ENCODE measurements at places on chromosomes 5 and 9.

DNA sequence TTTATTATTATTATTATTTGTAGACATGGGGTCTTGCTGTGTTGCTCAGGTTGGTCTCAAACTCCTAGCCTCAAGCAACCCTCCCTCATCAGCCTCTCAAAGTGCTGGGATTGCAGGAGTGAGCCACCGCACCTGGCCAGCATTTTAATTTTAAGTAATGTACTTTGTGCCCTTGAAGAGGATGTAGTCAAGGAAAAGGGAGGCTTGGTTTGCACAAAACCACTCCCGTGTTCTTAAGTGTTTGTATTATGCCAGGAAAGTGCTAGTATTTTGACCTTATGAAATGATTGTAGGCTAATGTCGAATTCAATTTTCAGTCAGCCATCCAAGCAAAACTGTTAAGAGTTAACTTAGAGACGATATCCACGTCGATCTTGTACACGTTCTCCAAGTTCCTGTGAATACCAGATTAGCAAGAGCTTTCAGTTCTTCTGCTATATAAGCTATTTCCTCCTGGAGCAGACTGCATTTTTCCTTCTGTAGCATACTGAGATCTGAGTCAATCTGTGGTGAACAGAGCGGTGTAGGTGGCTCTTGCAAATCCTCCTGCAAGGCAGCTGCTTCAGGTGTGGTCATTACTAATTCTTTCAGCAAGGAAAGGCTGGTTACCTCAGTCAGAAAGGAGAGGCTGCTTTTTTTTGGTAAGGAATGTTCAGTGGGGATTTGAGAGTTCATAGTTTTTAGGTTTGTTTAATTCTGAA lies 23.7 kb downstream of the CCDC171 start:
- no peak for DNase-seq

GRCh38 chr5:42974536-42974935 lies 65.6 kb downstream of the ANXA2R start:
- no peak for DNase-seq

- DNase-seq = no peak
Measured at GRCh38 chr9:127776195-127776923, 2.1 kb downstream of the SH2D3C start.

DNA sequence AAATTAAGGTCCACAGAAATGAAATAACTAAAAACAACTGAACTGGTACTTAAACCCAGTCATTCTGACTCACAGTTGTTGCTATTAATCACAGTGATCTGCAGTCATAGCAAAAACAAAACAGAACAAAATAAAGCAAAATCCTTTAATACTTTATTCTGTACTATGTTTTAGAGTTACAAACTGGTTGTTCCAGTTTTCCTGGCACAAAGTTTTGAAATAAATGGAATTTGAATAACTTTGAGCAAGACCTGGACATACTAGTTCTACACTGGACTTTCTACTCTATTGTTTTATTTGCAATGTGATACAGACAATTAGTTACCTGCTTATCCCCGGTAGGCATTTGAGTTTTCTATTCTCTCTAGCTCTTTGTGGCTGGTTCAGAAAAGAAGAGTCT lies 147.9 kb downstream of the DMRT2 start:
- DNase-seq = no peak

- DNase-seq = peak; percentile 69
Measured at GRCh38 chr5:134647750-134648424, 698 bp upstream of the SEC24A start.

DNA sequence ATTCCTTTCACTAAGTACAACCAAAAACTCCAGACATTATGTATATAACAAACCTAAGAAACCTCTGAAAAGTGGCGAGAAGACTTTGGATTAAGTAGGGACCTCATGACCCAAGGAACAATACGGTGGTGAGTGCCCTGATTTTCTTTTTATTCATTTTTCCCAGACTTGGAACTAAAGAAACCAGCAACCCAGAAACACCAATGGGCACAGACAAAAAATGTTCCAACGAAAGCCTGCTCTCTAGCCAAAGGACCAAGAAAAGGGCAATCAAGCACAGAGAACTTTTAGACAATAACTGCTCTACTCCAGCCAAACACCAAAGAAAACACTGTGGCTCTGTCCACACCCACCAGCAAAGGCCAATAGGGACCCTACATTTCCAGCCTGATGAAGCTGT lies 66.2 kb upstream of the SSBP2 start:
- no peak for DNase-seq

GRCh38 chr5:6812800-6813731 lies 99.8 kb downstream of the TENT4A start:
- no peak for DNase-seq

DNA sequence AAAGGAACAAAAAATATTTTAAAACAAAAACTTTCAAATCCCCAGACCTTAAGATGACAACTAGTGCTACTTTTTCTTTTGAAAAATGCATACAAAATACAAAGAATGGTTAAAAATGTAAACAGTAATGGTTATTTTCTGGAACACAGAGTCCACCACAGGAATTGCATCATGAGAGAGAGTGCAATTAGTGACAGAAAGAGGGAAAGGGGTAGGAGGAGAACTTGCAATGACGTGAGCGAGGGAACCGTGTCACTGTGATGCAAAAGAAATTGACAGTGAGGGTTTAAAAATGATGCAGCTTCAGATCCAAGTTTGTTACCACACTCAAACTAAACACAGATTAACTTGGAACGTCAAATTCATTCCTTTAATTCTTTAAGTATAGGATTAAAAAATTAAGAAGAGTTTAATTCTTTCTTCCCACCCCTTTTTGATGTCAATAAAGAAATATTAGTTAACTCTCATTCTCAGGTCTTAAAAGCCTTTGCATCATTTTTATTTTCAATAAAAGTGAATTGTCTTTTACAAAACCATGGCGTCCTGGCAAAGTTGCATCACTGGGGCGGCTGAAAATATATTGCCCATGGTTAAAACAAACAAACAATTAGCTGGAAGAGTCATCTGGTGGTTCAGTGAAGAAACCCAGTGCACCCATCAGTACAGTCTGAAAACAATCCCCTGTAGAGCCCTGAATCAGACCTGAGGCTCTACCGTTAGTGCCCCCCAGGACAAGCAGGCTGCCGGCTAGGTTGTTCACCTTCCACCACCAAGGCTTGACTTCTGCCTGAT lies 39.5 kb downstream of the MACROH2A1 start:
- no peak for DNase-seq

DNA sequence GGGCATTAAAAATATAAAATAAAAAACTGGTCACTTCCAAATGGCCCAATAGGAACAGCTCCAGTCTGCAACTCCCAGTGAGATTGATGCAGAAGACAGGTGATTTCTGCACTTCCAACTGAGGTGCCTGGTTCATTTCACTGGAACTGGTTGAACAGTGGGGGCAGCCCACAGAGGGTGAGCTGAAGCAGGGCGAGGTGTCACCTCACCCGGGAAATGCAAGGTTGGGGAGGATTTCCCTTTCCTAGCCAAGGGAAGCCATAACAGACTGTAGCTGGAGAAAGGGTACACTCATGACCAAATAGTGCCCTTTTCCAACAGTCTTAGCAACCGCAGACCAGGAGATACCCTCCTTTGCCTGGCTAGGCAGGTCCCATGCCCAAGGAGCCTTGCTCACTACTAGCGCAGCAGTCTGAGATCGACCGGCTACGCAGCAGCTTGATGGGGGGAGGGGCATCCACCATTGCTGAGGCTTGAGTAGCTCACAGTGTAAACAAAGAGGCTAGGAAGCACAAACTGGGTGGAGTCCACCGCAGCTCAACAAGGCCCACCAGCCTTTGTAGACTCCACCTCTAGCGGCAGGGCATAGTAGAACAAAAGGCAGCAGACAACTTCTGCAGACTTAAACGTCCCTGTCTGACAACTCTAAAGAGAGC lies 12.7 kb downstream of the RLN1 start:
- no peak for DNase-seq

DNA sequence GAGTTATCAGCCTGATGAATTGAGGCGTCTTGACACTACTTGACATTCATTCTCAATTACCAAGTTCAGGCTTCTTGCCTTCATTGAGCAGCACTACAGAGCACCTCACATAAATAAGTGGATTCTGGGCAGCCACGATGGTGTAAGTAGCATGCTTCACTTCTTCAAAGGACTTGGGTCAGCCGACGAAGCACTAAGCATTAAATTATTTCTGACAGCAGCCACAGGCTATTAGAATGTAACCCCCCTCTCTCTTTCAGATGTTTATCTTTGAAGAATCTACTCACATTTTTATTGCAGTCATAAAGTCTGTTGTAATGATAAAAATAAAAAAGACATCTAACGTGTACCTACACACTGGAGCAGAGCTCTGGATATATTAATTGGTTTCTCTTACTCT lies 45.9 kb upstream of the VPS13A start:
- DNase-seq = no peak

DNA sequence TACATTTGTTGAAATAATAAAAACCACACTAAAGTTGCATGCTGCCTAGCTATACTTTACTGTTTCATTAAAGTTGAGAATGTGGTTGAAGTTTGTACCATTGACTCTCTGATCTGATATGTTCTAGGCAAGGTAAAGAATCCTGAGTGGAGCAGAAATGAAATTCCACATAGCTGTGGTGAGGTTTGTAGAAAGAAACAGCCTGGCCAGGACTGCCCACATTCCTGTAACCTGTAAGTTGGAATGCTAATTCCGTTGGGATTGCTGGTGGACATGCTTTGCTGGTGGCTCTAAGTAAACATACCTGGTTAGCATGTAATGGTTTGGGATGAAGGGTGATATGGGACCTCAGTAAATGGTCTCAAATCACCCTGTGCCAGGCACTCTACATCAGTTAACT lies 16.8 kb downstream of the NFX1 start:
- no peak for DNase-seq

- DNase-seq = no peak
Measured at GRCh38 chr9:98479967-98480847, 224.8 kb upstream of the TBC1D2 start.

DNA sequence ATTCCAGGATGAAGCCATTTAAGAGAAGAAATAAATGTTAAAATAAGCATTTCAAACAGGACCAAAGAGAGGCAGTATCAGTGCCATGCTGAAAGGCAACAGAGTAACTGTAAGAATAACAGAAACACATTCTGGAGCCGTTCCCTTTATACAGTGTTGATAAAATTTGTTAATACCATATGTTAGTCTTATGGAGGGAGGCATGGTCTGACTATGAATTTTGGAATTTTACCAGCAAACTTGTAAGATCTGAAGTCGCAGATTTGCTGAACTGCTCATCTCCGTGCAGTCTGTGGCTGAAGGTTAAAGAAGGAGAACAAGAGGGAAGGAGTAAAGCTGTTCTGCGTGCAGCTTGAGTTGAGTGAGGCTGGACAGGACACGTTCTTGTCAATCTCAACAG lies 508.4 kb downstream of the NFIB start:
- DNase-seq = no peak

DNA sequence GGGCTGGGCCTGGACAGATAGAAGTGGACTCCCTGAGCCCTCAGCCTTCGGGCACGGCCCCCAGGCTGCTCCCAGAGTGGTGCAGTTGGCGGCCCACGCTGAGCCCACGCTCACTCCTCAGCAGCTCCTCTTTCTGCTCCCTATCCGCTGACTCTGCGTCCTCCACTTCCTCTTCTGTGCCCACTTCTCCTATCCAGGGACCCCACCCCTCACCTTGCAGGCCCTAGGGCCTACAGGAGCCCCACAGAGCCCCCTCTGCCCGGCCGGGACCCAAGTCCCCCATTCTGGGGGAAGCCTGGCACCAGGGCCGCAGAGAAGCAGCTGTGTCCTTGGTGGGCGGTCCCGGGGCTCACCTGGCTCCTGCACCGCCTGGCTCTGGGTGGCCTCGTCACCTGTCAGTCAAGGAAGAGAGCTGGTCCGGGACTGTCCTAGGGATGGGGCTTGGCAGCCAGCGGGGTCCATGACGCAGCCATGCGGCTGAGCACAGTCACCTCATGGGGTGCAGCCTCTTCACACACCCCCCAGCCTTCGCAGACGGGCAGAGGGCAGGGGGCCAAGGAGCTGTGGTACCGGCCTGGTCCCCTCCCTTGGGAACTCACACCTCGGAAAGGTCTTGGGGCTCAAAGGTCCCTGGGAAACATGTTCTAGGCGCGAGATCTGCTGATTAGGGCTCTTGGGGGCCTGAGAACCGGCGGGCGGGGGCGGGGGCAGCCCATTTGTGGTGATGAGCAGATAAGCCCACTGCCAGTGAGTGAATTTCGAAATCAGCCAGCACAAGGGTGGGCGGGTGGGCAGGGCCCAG lies 5.4 kb upstream of the NRARP start:
- DNase-seq = no peak

DNA sequence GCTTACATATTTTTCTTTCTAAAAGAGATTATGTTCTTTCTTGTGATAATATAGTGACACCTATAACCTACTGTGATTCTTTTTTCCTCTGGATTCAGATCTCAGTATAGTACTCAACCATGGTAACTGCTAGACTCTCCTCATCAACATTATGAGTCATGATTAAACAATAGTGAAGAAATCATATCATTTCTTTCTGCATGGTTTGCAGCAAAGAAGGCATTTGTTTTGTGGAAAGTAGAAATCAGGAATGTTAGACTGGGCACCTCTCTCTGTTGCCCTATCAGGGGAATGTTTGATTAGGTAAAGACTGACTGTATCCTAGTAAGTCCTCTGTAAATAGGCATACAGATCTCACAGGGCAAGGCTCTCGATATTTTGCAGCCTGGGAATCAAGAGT lies 25.6 kb upstream of the SMC2 start:
- DNase-seq = no peak

DNA sequence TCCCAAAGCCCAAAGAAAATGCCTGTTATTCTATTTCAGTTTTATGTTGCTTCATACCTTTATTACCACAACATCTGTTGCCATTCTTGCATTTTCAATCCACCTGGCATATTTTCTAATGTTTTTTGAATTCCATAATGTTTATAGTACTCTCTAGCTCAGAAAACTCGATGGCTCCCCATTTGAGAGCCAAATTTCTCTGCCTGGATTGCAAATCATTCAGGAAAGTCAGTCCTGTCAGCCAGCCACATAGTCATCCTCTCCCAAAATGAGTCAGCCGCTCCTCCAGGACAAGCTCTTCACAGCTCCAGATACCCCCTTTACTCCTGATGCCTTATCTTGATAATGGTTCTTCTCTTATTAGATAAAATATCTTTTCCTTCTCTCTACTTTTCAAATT lies 78.2 kb upstream of the ADCY2 start:
- peak; percentile 29 for DNase-seq

DNA sequence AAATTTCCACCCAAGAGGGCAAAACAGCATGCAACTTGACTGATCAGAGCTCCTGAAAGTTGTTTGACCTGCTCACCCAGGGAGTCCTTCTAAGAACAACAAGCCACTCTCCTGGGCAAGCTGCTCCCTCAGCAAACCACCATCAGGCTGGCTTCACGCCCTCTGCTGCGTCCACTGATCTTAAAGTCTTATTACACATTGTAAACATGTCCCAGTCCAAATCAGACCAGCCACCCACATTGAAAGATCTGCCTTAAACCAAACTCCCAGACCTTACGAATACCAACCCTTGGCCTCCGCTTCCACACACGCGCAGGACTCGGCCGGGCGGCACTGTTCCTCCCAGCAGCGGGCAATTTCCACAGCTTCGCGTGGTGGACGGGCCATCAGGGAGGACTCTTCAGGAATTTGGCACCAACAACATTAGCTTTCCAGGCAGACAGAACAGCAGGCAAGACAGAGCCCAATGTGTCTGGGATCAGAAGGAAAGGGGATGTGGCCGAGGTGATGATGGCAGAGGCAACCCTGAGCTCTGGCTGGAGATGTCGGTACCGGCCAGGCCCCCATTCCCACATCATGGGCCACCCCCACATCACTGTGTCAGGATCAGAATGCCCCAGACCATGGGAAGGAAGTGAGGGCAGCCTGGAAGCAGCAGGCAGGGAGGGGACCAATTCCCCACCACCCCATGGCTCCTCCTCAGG lies 56.8 kb downstream of the SEMA4D start:
- no peak for DNase-seq

- DNase-seq = no peak
Measured at GRCh38 chr9:133369933-133370332, 5.9 kb downstream of the SURF4 start.

- DNase-seq = no peak
Measured at GRCh38 chr5:37906416-37906815, 66.6 kb upstream of the GDNF start.
